AG09309 (cell line): ENCODE measurements at places on chromosomes 11 and 22.

GRCh38 chr22:30425616-30426387 is at the start of gene MTFP1:
Gene MTFP1 (plus strand): TSS chr22:30425768. CDS start chr22:30425880, 112 bp downstream.
- no peak for DNase-seq

DNA sequence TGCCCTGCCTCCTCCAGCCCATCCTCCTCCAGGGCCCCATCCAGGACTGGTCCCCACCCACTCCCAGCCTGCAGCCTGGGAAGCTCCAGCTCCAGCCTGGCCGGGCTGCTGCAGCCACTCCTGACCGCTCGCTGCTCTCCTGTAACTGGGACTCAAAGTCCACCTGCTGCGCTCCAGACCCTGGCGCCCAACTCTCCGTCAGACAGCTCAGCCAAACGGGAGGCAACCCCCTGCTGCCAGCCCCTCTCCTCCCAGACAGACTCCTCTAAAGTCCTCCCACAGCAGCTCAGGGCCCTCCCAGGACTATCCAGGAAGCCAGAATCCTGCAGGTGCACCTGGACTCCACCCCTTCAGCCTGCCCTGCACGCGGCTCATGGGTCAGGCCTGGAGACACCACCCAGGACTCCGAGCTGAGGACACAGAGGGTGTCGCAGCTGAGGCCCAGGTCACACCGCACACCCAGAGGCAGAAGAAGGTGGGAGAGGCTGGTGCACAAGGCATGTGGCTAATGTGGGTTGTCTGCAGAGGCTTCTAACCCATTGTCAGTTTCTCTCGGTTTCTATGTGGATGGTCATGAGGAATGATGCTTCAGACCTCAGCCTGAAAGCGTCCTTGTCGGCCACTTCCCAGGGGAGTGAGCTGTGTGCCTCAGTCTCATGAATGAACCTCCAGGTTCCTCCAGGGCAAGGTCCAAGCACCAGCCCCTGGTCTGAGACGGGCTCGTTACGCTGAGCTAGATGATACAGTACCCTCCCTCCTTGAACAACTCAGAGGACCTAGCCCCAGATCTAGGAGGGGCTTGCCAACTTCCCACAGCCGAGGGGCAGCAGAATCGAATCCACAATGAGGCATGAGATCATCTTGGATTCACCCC is 1514.8 kb downstream of the TBC1D22A start:
- no peak for DNase-seq

- no peak for DNase-seq
Measured at GRCh38 chr22:26561756-26562417, 28.0 kb downstream of the TPST2 start.

- DNase-seq: no peak
Measured at GRCh38 chr11:34825670-34826383, 90.4 kb downstream of the APIP start.

GRCh38 chr11:47062736-47063135 is 113.9 kb downstream of the ARFGAP2 start:
- no peak for DNase-seq

- no peak for DNase-seq
Measured at GRCh38 chr22:35425971-35426800, 26.2 kb downstream of the MCM5 start.

GRCh38 chr11:76193219-76193618 is 13.1 kb downstream of the WNT11 start:
- DNase-seq: no peak

DNA sequence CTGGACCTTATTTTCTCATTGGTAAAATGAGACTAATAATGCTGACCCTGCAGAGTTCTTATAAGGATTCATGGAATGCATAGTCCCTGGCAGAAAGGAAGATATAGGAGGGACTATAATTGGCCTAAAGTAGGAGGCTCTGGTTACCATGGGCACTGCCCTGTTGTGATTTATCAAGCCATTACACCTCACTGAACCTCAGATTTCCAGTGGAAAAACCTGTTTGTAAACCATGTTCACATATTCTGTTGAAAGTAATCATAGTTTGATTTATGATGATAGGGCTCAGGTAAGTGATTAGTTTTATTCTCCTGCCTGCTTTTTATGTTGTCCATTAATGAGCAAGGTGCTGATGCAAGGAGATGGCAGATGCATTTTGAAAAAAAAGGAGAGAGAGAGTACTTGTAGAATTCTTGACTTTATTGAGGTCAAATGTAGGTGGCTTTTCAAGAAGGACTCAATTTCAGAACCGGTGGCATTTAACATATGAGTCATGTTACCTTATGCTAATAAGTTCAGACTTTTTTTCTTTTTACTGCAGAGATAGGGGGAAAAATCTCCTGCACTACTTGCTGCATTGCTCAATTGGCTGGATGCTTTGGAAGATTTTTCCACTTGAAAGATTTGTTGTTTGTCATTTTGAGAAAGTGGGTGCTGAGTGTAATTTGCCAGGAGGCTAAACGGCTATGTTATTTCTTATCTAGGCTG is 14.6 kb downstream of the NF2 start:
- no peak for DNase-seq

DNA sequence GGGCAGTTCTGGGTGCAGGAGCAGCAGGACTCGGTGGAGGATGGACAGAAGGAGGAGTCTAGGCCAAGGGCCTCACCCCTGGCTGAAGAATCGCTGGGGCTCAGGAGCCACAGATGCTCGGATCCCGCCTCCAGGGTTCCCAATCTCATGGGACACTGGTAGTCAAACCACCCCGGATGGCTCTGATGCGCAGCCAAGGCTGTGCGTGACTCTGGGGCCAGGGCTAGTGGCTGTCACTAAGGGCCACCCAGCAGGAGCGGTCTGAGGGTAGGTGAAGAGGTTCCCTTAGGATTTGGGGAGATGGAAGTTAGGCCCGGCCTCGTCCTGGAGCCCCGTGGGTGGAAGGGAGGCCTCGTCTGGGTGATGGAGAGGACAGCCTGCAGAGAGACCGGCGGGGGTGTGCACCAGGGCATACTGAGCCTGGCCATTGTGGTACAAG is 300.6 kb downstream of the TBC1D22A start:
- DNase-seq: no peak

GRCh38 chr22:20031732-20032406 is 11.0 kb downstream of the TANGO2 start:
- DNase-seq: no peak

DNA sequence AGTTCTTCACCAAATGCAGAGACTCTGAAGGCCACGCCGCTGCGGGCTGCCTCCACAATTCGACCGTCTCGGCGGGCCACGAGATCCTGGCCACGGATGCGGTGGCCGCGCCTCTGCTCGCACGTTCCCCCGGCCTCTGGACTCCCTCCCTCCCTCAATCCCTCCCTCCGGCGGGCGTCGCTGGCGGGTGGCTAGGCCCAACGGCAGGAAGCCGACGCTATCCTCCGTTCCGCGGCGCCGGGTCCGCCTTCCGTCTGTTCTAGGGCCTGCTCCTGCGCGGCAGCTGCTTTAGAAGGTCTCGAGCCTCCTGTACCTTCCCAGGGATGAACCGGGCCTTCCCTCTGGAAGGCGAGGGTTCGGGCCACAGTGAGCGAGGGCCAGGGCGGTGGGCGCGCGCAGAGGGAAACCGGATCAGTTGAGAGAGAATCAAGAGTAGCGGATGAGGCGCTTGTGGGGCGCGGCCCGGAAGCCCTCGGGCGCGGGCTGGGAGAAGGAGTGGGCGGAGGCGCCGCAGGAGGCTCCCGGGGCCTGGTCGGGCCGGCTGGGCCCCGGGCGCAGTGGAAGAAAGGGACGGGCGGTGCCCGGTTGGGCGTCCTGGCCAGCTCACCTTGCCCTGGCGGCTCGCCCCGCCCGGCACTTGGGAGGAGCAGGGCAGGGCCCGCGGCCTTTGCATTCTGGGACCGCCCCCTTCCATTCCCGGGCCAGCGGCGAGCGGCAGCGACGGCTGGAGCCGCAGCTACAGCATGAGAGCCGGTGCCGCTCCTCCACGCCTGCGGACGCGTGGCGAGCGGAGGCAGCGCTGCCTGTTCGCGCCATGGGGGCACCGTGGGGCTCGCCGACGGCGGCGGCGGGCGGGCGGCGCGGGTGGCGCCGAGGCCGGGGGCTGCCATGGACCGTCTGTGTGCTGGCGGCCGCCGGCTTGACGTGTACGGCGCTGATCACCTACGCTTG is at the start of gene FUT4:
Gene FUT4 (plus strand): TSS at position 227 of the 951 bp plus-strand sequence. CDS start 213 bp downstream, at position 440.
- DNase-seq: no peak

- no peak for DNase-seq
Measured at GRCh38 chr22:49270595-49271368, 556.9 kb downstream of the BRD1 start.

GRCh38 chr11:99739464-99740089 is 718.8 kb downstream of the CNTN5 start:
- DNase-seq: no peak

GRCh38 chr11:75858042-75858441 is 43.0 kb downstream of the UVRAG start:
- DNase-seq: no peak

DNA sequence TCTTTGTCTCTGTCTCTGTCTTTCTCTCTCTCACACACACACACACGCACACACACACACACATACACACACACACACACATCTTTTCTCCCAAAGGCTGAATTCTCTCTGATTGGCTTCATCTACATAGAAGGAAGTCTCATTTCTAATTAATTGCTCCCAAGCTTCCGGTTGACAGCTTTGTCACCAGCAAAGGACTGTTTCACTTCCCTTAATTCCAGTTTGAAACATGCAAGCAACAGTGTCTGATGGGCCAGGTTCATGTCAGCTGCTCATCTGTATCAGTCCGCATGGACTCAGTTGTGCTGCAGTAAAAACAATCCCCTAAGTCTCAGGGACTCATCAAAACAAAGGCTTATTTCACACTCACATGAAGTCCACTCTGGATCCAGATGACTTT is 16.2 kb upstream of the PVALB start:
- DNase-seq: no peak

- no peak for DNase-seq
Measured at GRCh38 chr22:29867260-29867659, 15.7 kb upstream of the MTMR3 start.

DNA sequence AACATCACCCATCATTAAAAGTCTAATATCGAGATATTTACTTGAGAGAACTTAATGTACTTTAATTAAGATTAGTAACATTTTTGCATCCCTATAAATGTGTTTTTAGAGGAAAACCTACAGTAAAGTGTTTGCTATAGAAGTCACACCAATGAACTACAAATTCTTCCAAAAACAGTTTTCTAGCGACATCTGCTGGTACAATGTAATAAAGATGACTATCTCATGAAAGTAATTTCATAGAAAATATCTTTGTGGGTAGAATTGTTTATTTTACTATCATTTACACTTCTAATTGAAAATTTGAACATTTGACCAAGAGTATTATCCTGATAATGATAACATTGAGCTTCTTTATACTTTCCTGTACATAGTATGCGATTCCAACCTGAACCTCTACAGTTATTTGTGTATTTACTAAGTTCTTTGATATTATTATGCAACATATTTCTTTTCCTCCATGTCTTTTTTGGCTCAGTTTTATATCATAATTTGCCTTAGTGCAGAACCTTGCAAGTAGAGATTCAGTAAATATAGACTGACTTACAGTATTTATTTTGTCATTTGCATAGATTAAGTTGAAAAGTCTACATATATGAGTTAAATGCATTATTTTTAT is 252.7 kb downstream of the TMEM135 start:
- peak; percentile 25 for DNase-seq

GRCh38 chr22:45999379-45999971 is 22.5 kb upstream of the WNT7B start:
- DNase-seq: no peak

DNA sequence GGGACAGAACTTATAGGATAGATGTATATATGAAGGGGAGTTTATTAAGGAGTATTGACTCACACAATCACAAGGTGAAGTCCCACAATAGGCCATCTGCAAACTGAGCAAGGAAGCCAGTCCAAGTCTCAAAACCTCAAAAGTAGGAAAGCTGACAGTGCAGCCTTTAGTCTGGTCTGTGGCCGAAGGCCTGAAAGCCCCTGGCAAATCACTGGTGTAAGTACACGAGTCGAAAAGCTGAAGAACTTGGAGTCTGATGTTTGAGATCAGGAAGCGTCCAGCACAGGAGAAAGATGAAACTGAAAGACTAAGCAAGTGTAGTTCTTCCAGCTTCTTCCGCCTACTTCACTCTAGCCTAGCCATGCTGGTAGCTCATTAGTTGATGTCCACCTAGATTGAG is 799.6 kb upstream of the ARHGAP42 start:
- no peak for DNase-seq

- DNase-seq: no peak
Measured at GRCh38 chr22:38754751-38755154, 1.0 kb downstream of the SUN2 start.

- DNase-seq: peak; percentile 39
Measured at GRCh38 chr11:116990061-116990473, 108.2 kb downstream of the SIK3 start.

GRCh38 chr11:108286370-108286769 is 63.5 kb downstream of the ATM start:
- DNase-seq: no peak

DNA sequence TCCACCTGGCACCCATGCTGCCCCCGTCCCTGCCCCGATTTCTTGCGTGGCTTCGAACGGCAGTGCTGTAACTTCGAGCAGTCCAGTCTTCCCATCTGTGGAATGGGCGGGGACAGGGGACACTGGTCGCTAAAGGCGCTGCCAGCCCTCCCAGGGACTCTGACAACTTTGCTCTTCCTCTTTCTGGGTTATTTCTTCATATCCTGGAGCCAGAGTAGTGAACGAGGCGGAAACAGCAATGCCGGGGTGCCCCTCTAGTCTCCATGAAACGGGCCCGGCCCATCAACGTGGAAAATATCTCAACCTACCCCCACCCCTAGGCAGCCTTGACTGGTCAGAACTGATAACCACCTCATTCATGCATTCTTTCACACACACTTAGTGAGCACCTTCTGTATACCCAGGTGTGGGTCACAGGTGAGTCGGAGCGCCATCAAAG is 42.8 kb downstream of the TRIOBP start:
- no peak for DNase-seq

DNA sequence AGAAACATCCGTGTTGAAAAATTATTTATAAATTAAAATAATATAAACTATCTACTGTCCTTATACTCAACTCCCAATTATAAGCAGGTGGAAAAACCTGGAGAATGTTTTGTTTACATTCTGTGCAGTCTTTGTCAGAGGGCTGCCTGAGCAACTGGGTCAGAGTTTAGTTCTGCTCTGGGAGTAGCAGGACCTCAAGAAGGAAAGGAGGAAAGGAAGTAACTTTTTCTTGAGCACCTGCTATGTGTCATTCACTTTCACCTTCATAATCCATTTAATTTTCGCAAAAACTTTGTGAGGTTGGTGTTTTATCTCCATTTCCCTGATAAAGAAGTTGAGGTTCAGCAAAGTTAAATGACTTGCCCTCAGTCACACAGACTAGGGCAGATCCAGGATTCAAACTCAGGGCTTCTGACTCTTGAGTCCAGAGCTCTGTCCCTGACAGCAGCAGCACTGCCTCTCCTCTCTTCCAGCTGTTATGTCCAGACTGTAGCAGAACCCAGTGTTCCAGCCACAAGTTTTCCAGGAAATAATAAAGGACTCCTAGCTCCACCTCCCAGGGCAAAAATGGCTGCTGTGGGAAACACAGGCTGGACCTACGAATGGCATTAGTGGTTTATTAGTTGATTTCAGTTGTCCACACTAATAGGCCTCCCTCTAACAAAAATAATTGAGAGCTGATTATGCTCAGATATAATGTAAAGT is 6.4 kb downstream of the CD3E start:
- no peak for DNase-seq
